Cardiac muscle cell (in vitro differentiated cells and primary cell): ENCODE measurements at places on chromosomes 16 and 17. TPM values are rescaled to one million over a fixed set of nuclear protein-coding genes. Genes with fewer than 3 reads are reported as not detected.

GRCh38 chr17:39626171-39627046 is at the start of gene PPP1R1B:
Gene PPP1R1B, plus strand, starts transcription at chr17:39626952. Its CDS starts 441 bp downstream, at chr17:39627393.
- DNase-seq = peak; percentile 52

DNA sequence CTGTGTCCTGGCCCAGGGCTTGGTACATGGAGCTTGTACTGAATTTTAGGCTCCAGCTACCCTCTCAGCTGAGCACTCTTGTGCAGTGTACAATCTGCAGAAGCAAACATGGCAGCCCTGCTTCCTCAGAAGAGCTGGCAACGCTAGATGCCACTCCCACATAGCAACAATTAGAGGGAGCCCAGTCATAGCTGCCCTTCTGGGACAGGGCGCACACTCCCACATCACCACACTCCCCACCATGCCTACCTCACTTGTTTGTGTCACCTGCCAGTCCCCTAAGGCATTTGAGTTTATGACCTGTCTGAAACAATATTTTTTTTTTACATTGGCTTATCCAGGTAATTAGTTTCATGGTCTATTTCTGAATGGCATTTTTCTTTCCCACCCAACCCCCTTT is 72.3 kb downstream of the C17orf67 start:
- DNase-seq = no peak

Gene HLF
- total RNA-seq = 0.28 and 0.74 TPM in 2 replicates

Gene ACSM2A
- total RNA-seq = not detected in 2 replicates

Gene RUNDC3A
- total RNA-seq = 2.3 and 5.8 TPM in 2 replicates

- DNase-seq = no peak
Observed at GRCh38 chr16:50103764-50104163, 38.0 kb downstream of the HEATR3 start.

Gene TP53TG3
- not detected in 2 replicates for total RNA-seq

DNA sequence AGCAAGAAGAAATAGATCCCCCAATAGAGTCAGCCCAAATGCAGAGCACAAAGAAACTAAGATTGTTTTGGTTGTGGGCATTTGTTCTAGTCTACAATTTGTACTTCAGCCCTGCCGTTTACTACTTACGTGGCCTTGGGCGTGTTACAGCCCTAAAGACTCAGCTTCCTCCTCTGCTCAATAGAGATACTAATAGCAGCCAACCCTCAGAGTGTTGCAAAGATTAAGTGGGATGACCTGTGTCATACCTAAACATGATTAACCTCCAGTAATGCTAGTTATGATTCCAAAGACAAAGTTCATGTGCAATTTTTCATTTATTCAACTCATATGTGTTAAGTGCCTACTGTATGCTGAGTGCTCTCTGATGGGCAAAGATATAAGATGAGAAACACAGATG is 43.1 kb downstream of the MAF start:
- DNase-seq = no peak

Gene KRTAP3-1
- total RNA-seq = not detected in 2 replicates

DNA sequence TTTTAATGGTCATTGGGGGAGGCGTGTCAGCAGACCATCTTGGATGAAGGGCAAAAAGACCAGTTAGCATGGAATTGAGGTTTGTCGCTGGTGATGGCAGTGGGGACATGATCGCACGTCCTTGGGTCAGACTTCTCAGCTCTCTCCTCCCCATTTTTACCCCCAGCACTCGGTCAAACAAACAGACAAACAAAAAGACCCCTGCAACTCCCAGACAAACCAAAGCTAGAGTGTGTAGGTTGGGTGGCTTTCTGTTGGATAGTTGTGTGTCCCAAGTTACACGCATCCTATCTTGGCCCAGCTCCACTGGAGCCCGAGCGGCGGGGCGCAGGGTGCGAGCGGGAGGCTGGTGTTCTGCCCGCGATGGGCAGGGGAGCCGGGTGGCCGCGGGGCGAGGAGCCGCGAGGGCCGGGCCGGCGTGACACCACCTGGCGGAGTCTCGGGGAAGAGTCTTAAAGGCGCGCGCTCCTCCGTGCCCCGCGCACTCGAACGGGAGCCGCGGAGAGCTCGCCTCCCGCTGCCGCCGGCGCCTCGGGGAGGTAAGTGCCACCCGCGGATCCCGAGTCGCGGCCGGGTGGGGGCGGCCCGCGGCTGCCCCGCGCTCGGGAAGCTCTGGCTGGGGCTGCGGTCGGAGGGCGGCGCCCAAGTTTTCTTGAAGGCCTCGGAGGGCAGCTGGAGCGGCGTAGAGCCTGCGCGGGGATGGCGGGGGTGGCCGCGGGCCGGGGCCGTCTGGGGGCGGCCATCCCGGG is 18.5 kb upstream of the NTN1 start:
- DNase-seq = peak; percentile 37

DNA sequence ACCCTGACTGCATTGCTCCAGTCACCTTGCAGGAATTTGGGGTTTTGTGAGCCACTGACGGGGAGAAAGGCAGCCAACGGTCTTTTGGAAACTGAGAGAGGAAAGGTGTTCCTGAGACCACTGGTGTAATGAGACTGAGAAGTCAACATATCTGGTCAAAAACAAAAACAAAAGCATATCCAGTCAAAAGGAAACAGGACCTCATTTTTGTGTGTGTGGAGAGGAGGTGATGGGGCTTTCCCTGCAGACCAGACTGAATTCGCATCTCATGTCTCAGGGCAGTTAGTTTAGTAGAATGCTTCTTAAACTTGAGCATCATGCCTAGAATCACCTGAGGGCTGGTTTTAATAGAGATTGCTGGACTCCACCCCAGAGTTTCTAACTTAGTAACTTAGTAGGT is 198.4 kb downstream of the COPRS start:
- DNase-seq = no peak

DNA sequence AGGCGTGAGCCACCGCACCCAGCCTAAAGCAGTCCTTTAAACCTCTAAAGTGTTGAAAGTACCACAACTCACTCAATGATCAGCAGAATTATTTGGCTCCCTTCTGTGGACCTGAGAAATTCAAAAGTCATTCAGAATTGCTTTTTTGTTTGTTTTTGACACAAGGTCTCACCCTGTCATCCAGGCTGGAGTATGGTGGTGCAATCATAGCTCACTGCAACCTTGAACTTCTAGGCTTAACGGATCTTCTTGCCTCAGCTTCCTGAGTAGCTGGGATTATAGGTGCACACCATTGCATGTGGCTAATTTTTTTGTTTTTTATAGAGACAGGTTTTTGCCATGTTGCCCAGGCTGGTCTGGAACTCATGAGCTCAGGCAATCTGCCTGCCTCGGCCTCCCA is 44.3 kb downstream of the TRAF4 start:
- no peak for DNase-seq

- no peak for DNase-seq
Observed at GRCh38 chr17:59149841-59150511, 5.0 kb downstream of the SKA2 start.

Gene RPS15A
- 1,850 and 2,098 TPM in 2 replicates for total RNA-seq

DNA sequence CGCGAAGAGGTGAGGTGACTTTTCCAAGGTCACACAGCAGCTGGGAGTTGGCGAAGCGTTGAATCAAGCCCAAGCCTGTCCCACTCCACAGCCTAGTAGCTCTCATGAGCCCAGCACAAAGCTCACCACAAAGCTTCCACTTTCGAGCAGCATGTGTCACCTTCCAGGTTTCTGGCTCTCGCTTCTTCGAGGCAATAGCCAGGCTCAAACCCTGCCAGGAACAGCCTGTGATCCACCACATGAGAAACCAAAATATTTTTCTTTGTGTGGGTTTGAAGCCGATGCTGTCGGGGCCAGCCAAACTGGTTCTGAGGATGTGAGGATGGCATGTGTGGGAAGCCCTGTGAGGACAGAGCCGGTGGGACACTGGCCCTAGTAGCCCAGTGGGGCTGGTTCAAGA is 68.1 kb downstream of the COG7 start:
- no peak for DNase-seq

Gene SNX20
- not detected in 2 replicates for total RNA-seq

DNA sequence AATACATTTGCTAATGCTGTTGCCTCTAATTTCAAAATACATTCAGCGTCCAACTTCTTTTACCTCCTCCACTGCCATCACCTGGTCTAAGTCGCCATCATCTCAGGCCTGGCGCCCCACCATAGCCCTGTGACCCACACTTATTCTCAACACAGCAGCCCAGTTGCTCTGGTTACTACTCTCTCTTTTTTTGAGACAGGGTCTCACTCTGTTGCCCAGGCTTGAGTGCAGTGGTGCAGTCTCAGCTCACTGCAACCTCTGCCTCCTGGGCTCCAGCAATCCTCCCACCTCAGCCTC is 7.5 kb upstream of the NKD1 start:
- no peak for DNase-seq

DNA sequence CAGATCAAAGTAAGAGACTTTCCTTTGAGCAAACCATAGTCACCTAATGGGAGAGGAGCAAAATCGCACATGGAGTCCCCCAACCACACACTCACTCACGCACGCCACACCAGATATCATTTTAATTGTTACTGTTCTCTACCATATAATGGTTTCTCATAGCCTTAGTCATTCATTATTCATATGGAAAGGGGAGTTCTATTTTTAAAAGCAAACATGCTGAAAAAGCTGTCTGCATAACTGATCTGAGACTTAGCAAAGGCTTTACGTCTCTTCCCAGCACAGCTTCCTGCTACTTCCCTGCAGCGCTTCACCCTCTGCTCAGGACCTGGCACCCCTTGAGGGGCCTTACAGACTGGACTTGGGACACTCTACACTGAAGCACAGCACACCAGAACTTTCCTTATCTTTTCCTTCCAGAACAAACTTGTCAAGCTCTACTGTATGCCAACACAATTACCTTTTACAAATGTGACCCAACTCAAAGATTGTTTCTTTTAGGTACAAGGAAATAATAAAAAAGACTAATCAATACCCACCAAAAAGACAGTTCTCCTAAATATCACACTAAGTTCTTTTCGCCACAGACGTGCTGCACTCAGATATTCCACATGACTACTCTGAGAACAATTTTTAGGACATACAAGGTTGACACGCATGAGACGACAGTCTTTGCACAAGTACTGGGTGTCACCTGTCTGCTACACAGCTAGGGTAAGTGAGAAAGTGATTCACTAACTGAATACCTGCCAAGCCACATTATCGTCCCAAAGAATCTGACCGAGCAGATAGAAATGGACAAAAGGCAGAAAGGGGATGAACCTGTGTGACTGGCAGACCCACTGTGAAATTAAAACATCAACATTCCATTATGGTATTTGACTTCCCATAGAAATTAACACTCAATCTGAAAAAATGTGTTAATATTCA is 21.5 kb downstream of the SRP68 start:
- no peak for DNase-seq

DNA sequence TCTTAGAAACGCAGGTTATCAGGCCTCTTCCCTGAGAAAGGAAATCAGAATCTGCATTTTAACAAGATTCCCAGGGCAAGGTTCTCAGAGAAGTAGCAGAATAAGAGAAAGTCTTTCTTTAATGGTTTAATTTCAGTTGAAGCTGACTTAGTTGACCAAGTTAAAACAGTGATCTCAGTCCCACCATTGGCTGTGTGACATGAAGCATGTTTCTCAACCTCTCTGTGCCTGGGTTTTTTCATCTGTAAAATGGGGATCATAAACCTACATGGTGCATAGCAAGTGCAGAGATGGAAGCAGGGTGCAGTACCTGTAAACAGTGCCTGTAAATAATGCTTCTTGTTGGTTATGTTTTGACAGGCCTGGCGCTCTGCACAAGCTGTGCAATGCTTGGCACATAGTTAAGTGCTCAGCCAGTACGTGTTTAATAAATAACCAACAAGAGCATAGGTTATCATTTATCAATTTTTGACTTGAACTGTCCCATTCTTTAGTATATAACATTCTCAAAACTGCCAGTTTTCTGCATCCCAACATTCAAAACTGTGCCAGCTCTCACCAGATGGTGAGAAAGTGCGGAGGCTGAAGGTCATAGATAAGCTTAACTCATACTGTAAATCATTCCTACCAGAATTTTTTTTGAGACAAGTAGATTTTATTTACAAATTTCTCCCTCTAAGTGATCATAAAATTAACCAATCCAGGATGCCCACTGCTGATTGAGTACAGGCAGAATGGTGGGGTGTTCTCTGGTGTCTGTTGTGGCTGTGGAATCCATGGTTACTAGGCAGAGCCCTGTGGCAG is 6.9 kb downstream of the C17orf67 start:
- no peak for DNase-seq

GRCh38 chr17:41689497-41690299 is 1.0 kb downstream of the EIF1 start:
- DNase-seq = peak; percentile 79

DNA sequence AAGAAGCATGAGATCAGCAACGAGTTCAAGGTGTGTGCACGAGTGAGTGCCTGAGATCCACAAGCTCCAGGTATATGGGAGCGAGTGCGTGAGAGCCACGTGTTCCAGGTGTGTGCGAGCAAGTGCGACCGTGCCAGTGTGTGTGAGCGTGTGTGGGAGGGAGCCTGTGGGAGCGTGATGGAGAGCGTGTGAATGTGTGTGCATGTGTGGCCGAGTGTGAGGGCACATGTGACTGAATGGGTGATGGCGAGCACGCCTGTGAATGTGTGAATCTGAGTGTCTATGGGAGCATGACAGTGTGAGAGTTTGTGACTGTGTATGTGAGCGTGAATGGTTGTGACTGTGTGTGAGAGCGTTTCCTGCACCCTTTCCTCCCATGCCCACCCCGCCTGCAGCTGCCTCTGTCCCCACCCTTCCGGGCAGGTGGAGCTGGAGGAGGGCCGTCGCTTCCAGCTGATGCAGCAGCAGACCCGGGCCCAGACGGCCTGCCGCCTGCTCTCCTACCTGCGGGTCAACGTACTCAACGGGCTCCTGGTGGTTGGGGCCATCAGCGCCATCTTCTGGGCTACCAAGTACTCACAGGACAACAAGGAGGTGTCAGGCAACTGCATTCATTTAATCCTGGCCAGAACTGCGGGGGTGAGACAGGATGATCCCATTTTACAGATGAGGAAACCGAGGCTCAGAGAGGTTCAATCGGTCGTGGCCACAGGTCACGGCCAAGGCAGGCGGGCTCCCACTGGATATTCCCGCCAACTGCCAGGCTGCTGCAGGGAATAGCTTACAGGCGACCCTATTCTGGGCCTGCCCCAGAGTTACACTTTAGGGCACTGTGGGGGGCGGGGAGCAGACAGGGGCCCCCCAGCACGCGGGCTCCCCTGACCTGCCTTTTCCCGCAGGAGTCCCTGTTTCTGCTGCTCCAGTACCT is 3.7 kb downstream of the TMC8 start:
- peak; percentile 50 for DNase-seq

GRCh38 chr17:78803186-78803845 is 21.2 kb upstream of the CYTH1 start:
- DNase-seq = no peak

DNA sequence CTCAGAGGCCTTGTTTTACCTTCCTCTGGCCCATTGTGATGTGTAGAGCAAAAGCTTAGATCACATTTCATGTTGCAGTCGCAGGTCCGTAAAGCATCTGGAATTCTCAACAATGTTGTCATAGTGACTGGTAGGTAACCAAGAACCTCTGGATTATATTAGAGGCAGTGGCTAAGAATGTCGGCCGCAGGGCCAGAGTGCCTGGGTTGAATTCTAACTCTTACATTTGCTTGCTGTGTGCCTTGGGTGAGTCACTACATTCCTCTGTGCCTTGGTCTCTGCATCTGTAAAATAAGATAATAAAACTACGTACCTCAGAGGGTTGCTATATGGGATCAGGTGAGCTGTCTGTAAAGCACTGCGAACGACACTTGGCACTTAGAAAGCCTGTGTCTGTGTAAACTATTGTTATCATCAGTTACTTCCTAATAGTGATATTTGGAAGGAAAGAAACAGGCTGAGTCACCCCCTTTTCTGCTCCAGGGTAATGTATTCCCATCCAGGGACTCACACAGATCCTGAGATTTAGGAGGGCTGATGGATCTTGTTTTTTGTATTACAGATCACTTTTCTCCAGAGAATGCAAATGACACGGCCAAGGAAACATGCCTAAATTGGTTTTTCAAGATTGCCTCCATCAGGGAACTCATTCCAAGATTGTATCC is 52.2 kb downstream of the VPS35L start:
- DNase-seq = peak; percentile 38

GRCh38 chr16:3020604-3021448 is 658 bp downstream of the TNFRSF12A start:
- peak; percentile 92 for DNase-seq

Gene P2RX5
- total RNA-seq = 0.09 and 0.46 TPM in 2 replicates
